Naive thymus-derived CD8-positive, alpha-beta T cell (primary cell): ENCODE measurements at places on chromosomes 5 and 9. TPM values are rescaled to one million over a fixed set of nuclear protein-coding genes. Genes with fewer than 3 reads are reported as not detected.

DNA sequence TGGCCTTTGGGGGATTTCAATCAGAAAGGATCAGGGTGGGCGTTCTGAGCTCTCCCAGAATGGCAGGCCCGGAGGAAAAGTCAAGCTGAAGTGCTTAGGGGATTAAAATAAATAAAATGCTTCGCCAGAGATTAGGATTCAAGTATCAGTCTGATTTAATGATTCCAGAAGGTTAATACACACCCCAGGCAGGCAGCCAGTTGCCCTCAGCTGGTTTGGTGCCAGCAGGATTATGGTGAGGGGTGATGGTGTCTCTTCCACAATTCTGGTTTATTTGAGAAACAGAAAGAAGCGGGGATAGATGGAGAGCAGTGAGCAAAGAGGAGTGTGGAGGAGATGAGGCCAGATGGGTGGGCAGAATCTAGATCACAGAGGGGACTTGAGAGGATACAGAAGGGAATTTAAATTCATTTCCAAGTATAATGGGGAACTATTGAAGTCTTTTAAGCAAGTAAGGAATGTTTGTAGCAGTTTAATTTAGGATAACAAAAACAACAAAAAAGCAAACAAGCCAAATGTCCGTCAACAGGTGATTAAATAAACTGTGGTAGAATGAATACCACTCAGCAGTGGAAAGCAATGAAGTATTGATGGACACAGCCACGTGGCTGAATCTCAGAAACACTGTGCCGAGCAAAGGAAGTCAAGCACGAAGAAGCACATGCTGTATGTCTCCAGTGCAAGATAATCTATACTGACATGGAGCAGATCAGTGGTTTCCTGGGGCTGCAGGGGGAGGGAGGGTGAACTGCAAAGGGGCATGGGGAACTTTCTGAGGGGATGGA, 297.7 kb downstream of the MSX2 start:
- no peaks in the 10 kb centered on the region for H3K36me3 ChIP-seq
- H3K4me1 ChIP-seq, result no peaks in the 10 kb centered on the region
- H3K27me3 ChIP-seq, result peaks cover 14% of the 10 kb centered on the region
- H3K4me3 ChIP-seq, result no peak overlapping the region

GRCh38 chr5:125978015-125978414, 445.2 kb upstream of the GRAMD2B start:
- DNase-seq, result no peak
- no peaks in the 10 kb centered on the region for H3K4me1 ChIP-seq
- no peaks in the 10 kb centered on the region for H3K27me3 ChIP-seq
- H3K4me3 ChIP-seq, result no peak overlapping the region

DNA sequence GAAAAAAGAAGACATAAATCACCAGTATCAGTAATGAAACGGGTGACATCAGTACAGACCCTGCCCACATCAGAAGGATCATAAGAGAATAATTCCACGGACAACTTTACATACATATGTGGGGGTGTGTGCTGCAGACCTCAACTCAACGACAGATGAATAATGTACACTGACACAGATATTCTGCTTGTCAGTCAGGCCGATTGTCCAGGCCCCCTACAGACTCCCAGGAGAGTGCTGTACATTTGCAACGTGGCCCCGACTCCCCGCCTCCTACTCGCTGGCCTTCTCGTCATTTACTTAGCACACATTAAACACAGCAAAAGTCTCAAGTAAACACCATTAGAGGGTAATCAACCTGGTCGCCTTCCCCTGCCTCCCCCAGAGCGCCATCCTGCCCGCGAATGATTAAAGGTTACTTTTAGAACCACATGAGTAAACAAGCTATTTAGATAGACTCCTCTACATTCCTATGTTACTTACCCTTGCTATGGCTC, 3.5 kb upstream of the TMED9 start:
- H3K27ac ChIP-seq, result no peak overlapping the region
- peaks cover 16% of the 10 kb centered on the region for H3K4me1 ChIP-seq
- no peak for DNase-seq
- H3K27me3 ChIP-seq, result peaks cover 16% of the 10 kb centered on the region
- no peak overlapping the region for H3K4me3 ChIP-seq

- no peak overlapping the region for H3K4me3 ChIP-seq
- no peak overlapping the region for H3K27ac ChIP-seq
- H3K27me3 ChIP-seq, result no peaks in the 10 kb centered on the region
- peaks cover 18% of the 10 kb centered on the region for H3K4me1 ChIP-seq
- no peak for DNase-seq
These were observed 20.8 kb upstream of the KIF2A start for GRCh38 chr5:62284946-62285891.

GRCh38 chr5:75234251-75234650, 2.4 kb downstream of the ANKRD31 start:
- DNase-seq, result no peak
- peaks cover 24% of the 10 kb centered on the region for H3K4me1 ChIP-seq
- no peak overlapping the region for H3K27ac ChIP-seq
- no peaks in the 10 kb centered on the region for H3K27me3 ChIP-seq
- H3K36me3 ChIP-seq, result no peaks in the 10 kb centered on the region

GRCh38 chr9:130740218-130741023, 46.8 kb downstream of the EXOSC2 start:
- no peaks in the 10 kb centered on the region for H3K36me3 ChIP-seq
- H3K27me3 ChIP-seq, result no peaks in the 10 kb centered on the region
- DNase-seq, result no peak
- H3K4me3 ChIP-seq, result no peak overlapping the region

DNA sequence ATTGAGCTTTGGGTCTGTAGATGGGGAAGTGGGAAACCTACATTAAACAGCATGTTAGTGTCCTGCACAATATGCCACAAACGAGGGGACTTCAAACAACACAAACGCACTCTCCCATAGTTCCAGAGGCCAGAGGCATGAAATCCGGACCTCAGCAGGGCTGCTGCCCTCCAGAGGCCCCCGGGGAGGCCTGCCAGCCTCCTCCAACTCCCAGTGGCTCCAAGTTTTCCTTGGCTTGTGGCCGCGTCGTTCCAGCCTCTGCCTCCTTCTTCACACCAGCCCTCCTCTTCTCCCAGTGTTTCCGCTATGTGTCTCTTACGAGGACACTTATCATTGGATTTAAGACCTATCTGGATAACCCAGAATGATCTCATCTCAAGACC, 13.3 kb upstream of the COL5A1 start:
- H3K4me3 ChIP-seq, result no peak overlapping the region
- H3K36me3 ChIP-seq, result no peaks in the 10 kb centered on the region
- no peaks in the 10 kb centered on the region for H3K4me1 ChIP-seq
- no peak overlapping the region for H3K27ac ChIP-seq
- DNase-seq, result no peak

DNA sequence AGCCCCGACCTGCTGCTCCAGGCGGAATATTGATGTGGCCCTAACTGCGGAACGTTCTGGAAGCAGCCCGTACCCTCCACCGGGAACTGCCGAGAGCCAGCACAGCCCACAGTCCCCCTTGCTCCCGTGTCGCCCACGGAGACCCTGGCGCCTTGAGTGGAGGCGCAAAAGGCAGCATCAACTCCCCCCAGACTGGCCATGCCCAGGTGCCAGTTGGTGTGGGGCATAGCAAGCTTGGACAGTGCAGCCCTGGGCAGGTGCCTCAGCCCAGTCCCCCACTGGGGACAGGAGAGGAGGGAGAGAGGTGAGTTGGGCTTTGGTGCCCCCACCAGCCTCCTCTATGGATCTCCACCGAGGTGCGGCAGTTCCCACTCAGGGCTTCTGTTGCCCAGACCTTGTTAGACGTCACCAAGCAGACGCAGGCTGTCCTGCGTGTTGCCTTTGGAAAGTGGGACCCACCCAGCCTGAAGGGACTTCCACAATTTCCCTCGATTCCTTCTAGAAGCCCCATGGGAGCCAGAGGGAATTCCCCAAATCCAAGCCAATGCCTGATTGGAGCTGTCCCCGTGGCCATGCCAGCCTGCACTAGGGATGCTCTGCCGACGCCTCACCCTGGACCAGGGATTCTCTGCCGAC, 19.8 kb upstream of the NRARP start:
- no peak for DNase-seq
- H3K27ac ChIP-seq, result no peak overlapping the region
- no peak overlapping the region for H3K4me3 ChIP-seq
- peaks cover 4% of the 10 kb centered on the region for H3K27me3 ChIP-seq
- peaks cover 25% of the 10 kb centered on the region for H3K4me1 ChIP-seq

DNA sequence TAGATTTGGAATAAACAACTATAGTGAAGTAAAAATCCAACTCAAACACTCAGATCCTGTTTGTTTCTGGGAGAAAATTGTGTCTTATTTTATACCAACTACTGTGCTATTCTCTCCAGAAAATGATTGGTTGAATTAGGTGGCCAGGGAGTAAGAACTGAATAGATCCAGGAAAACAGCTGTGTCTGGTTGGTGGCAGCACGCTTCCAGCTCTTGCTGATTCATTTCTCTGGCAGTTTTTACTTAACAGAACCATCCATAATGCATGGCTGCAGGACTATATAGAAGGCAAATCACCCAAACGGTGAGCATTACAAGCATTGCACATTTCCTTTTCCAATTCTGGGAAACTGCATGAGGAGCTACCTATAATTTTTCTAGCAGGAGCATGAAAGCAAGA, 29.5 kb downstream of the DMAC1 start:
- DNase-seq, result no peak
- H3K4me3 ChIP-seq, result no peak overlapping the region
- H3K27ac ChIP-seq, result no peak overlapping the region
- no peaks in the 10 kb centered on the region for H3K27me3 ChIP-seq
- peaks cover 3% of the 10 kb centered on the region for H3K36me3 ChIP-seq
- no peaks in the 10 kb centered on the region for H3K4me1 ChIP-seq

- no peaks in the 10 kb centered on the region for H3K27me3 ChIP-seq
- H3K27ac ChIP-seq, result no peak overlapping the region
- H3K4me3 ChIP-seq, result no peak overlapping the region
These were observed 75.2 kb upstream of the CTSL start for GRCh38 chr9:87650611-87651295.

GRCh38 chr5:158451203-158451992, 592.5 kb upstream of the CLINT1 start:
- no peaks in the 10 kb centered on the region for H3K36me3 ChIP-seq
- no peak overlapping the region for H3K27ac ChIP-seq
- H3K27me3 ChIP-seq, result no peaks in the 10 kb centered on the region

GRCh38 chr5:82011761-82012160, 39.9 kb downstream of the ATG10 start:
- no peak overlapping the region for H3K27ac ChIP-seq
- H3K4me1 ChIP-seq, result peaks cover 11% of the 10 kb centered on the region
- no peak overlapping the region for H3K4me3 ChIP-seq

GRCh38 chr9:110714314-110714713, 45.7 kb downstream of the MUSK start:
- no peak overlapping the region for H3K27ac ChIP-seq
- H3K36me3 ChIP-seq, result peaks cover 10% of the 10 kb centered on the region
- H3K4me1 ChIP-seq, result no peaks in the 10 kb centered on the region
- H3K27me3 ChIP-seq, result no peaks in the 10 kb centered on the region
- H3K4me3 ChIP-seq, result no peak overlapping the region
- no peak for DNase-seq

DNA sequence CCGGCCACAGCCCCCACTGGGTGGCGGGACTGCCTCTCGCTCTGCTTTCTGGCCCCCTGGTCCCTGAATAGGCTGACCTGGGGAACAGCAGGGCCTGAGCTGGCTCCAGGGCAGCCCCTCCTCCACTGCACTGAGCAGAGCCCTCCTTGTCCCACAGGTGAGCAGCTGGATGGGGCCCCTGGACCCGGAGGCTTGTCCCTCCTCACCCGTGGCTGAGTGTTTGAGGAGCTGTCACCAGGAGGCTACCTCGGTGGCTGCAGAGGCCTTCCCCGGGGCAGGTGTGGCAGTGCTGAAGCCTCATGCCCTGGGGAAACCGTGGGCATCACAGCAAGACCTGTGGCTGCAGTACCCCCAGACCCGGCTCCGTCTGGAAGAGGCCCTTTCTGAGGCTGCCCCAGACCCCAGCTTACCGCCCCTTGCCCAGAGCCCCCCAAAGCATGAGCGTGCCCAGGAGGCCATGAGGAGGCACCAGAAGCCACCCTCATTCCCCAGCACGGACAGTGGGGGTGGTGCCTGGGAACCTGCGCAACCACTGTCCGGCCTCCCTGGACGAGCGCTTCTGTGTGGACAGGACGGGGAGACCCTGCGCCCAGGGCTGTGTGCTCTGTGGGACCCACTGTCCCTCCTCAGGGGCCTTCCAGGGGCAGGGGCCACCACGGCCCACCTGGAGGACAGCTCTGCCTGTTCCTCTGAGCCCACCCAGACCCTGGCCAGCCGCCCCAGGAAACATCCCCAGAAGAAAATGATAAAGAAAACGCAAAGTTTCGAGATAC, 28.5 kb upstream of the LRRC14B start:
- H3K4me3 ChIP-seq, result no peak overlapping the region
- DNase-seq, result no peak
- H3K4me1 ChIP-seq, result no peaks in the 10 kb centered on the region
- no peaks in the 10 kb centered on the region for H3K36me3 ChIP-seq

DNA sequence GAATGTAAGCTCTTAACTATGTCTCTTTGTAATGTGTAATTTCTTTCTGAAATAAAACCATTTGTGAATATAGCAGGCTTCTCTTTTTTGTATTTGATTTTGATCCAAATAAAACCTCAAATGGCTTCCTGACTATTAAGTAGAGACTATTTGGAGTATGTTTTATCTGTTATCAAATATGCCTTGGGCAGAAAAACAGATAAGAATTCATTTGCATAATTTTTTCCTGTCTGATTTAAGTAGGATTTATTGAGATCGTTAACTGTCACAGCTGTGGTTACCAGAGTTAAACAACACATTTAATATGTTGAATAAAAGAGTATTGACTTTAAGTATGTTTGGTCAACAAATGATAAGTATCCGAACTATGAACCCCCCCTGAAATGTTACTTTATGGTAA, 104.9 kb downstream of the MELK start:
- no peak overlapping the region for H3K4me3 ChIP-seq
- no peak overlapping the region for H3K27ac ChIP-seq
- no peaks in the 10 kb centered on the region for H3K27me3 ChIP-seq

DNA sequence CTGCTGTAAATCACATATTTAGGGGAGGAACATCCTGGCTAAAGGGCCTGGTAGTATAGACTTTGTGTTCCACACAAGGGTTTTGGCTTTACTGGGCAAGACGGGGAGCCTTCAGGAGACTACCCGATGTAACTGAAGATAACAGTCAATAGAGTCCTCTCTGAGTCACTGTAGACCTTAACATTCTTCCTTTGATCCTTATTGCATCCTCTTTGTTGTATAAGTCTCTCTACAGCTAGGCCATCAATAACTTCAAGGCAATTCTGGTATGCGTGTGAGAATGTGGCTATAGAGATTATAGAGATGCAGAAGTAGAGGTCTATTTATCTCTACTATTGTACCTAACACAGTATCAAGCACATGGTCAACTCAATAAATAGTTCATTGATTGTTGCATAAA, 67.3 kb upstream of the STK32A start:
- no peak overlapping the region for H3K27ac ChIP-seq
- H3K4me1 ChIP-seq, result no peaks in the 10 kb centered on the region
- DNase-seq, result no peak
- H3K4me3 ChIP-seq, result no peak overlapping the region
- no peaks in the 10 kb centered on the region for H3K36me3 ChIP-seq

GRCh38 chr9:135228983-135229625, 141.6 kb downstream of the OLFM1 start:
- H3K27me3 ChIP-seq, result peaks cover 4% of the 10 kb centered on the region
- H3K36me3 ChIP-seq, result no peaks in the 10 kb centered on the region
- H3K4me1 ChIP-seq, result no peaks in the 10 kb centered on the region
- no peak for DNase-seq
- no peak overlapping the region for H3K27ac ChIP-seq
- H3K4me3 ChIP-seq, result no peak overlapping the region

Gene GRXCR2
- total RNA-seq, result not detected

Gene USP20
- 117 TPM for total RNA-seq

Gene SPATA31D4
- total RNA-seq, result not detected

Gene OMD
- not detected for total RNA-seq

Gene NR2F1
- not detected for total RNA-seq

Gene PAPPA
- not detected for total RNA-seq

Gene CCDC152
- total RNA-seq, result 7.8 TPM
